ENCODE measurements at places on chromosomes 3 and 15. TPM values are rescaled to one million over a fixed set of nuclear protein-coding genes. Genes with fewer than 3 reads are reported as not detected.

The SEMA5B gene
- 1.0 TPM for polyA plus RNA-seq

The AGBL1 gene
- polyA plus RNA-seq: not detected

The GATM gene
- polyA plus RNA-seq: 74.6 TPM

The C3orf22 gene
- not detected for polyA plus RNA-seq

The LINGO1 gene
- 1.0 TPM for polyA plus RNA-seq

The PROK2 gene
- 0.64 TPM for polyA plus RNA-seq

The PIF1 gene
- polyA plus RNA-seq: 4.2 TPM

The OXNAD1 gene
- 2.4 TPM for polyA plus RNA-seq

The MED12L gene
- not detected for polyA plus RNA-seq

The PLCB2 gene
- 7.2 TPM for polyA plus RNA-seq

The CHDH gene
- 0.63 TPM for polyA plus RNA-seq

The PLSCR2 gene
- polyA plus RNA-seq: not detected

The SLC2A2 gene
- polyA plus RNA-seq: not detected

The C3orf20 gene
- not detected for polyA plus RNA-seq

The CCNB2 gene
- polyA plus RNA-seq: not detected

The ACOX2 gene
- 10.6 TPM for polyA plus RNA-seq

The P2RY13 gene
- polyA plus RNA-seq: 0.51 TPM

The GMNC gene
- not detected for polyA plus RNA-seq

The ADGRG7 gene
- polyA plus RNA-seq: 0.08 TPM

The GOLGA8S gene
- 0.26 TPM for polyA plus RNA-seq

The SPTBN5 gene
- 0.63 TPM for polyA plus RNA-seq

The GOLGA6L7 gene
- not detected for polyA plus RNA-seq

The CSPG4 gene
- 10.6 TPM for polyA plus RNA-seq

The ZNF860 gene
- polyA plus RNA-seq: 0.31 TPM

The C3orf85 gene
- polyA plus RNA-seq: 25.9 TPM

The MYL3 gene
- 14.3 TPM for polyA plus RNA-seq

The NEK4 gene
- polyA plus RNA-seq: 8.5 TPM

The PPP1R14D gene
- polyA plus RNA-seq: 22.3 TPM

The RHCG gene
- 1.0 TPM for polyA plus RNA-seq

The MYH15 gene
- polyA plus RNA-seq: not detected

The USP13 gene
- 4.9 TPM for polyA plus RNA-seq

The SCAANT1 gene
- polyA plus RNA-seq: not detected

The OR5K2 gene
- polyA plus RNA-seq: not detected

The TFDP2 gene
- 18.1 TPM for polyA plus RNA-seq

The GOLGA8T gene
- not detected for polyA plus RNA-seq

All from aorta (tissue), 5 donors.